NCI-H526 treated with DMSO at 0.1 percent for 48 hours (cell line): ENCODE measurements at places on chromosomes 5 and 9.
A peak's percentile ranks its signal among the peaks of the same experiment; 100 is the strongest.

GRCh38 chr9:129002992-129003391 lies 25.1 kb downstream of the SH3GLB2 start:
- DNase-seq: no peak

DNA sequence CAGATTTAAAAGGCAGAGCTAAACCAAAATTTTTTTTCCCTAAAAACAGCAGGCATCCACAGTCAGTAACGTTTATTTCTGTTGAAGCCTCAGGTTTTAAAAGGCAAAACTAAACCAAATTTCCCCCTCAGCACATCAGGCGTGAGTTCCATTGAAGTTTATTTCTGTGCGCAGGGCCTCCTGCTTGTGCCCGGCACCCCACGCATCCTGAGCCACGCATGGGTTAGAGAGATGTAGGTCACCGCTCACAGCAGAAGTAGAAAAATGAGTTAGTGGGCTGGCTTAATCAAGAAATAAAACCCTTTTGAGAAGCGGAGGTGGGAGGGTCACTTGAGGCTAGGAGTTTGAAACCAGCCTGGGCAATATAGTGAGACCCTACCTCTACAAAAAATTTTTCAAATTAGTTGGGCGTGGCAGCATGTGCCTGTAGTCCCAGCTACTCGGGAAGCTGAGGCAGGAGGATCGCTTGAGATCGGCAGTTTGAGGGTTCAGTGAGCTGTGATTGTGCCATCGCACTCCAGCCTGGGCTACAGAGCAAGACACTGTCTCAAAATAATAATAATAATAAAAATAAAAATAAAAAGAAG lies 75.6 kb upstream of the SPIN1 start:
- no peak for DNase-seq

- no peak for DNase-seq
These were observed 43.0 kb upstream of the GAS1 start for GRCh38 chr9:86990290-86990689.

DNA sequence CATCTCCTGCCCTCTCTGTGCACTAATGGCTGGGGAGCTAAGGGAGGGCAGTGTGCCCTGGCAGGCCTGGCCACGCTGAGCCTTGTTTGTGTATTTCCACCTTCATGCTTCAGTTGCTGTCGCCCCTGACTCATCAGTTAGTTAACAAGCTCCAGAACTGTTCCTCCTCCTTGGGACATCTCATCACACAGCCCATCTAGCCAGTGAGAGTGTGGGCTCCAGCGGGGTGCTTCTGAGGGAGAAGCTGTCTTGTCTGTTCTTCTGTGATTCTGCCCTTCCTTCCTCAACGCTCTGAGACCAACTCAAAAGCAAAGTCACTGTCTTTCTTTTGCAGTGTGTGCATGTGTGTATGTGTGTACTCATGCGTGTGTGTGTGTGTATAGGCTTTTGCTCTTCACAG lies 58.3 kb upstream of the CPEB4 start:
- DNase-seq: no peak

- DNase-seq: no peak
These were observed 4.7 kb upstream of the TGFBI start for GRCh38 chr5:136023958-136024541.

- no peak for DNase-seq
These were observed 31.1 kb downstream of the RASA1 start for GRCh38 chr5:87298692-87299362.

DNA sequence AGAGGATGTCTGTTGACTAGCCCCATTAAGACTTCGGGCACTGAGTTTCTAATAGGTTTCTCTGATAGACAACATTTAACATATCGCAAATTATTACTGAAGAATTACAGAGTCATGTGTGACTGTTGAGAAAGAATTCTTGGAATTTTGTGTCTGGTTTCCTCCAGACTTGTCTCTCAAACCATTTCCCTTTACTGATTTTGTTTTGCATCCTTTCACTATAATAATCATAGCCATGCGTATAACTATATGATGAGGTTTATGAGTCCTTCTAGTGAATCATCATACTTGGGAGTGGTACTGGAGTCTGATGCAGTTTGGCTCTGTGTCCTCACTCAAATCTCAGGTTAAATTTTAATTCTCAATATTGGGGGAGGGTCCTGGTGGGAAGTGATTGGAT lies 27.0 kb downstream of the ZNF169 start:
- DNase-seq: no peak

DNA sequence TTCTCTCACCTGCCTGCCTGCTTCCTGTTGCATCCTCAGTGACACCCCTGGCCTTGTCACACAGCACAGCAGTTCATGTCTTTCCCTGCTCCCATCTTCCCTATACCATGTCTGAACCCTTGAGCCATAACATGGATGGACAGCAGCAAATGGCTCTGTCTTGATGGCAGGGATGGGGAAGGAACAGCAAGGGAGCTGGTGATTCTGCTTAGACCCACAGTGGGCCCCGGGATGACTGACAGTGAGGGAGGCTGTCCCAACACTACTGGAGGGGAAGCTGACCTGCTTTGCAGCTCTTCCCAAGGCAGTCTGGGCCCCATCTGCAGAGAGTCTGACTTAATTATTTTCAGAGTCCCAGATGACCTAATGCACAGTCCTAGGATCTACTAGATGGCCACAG lies 48.2 kb downstream of the MARCHF3 start:
- DNase-seq: no peak

- DNase-seq: no peak
These were observed 358.9 kb downstream of the DEPDC1B start for GRCh38 chr5:60340965-60341471.

DNA sequence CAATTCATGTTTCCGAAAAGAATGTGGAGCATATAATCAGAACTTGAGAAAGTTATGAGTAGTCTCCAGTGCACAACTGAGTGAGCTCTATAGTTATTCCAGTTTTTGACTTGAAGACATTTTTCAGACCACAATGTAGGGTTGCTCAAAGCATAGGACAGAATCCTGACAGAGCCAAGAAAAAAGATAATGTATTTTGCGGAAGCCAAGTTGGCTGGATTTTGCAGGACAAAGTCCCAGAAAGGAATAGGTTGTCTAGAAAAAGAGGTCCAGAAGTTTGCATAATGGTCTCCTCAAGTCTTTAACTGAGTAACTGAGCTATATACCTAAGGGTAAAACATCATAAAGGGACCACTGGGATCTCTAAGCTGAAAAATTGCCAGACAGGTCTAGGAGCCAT lies 1028.0 kb downstream of the TAF11L14 start:
- DNase-seq: no peak

DNA sequence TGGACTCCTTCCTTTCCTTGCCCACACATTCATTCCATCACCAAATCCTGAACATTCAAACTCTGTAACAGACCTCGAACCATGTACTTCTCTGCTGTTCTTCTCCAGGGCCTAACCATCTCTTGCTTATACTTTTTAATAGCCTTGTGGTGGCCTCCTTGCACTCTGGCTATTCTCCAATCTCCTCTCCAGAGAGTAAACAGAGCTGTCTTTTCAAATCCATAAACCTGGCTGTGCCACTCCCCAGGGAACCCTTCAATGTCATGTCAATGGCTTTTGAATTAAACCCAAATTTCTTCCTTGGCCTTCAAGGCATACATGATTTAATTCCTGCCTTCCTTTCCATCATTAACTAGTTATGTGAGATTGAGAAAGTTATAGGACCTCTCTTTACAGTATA lies 277.6 kb upstream of the EFNA5 start:
- no peak for DNase-seq

DNA sequence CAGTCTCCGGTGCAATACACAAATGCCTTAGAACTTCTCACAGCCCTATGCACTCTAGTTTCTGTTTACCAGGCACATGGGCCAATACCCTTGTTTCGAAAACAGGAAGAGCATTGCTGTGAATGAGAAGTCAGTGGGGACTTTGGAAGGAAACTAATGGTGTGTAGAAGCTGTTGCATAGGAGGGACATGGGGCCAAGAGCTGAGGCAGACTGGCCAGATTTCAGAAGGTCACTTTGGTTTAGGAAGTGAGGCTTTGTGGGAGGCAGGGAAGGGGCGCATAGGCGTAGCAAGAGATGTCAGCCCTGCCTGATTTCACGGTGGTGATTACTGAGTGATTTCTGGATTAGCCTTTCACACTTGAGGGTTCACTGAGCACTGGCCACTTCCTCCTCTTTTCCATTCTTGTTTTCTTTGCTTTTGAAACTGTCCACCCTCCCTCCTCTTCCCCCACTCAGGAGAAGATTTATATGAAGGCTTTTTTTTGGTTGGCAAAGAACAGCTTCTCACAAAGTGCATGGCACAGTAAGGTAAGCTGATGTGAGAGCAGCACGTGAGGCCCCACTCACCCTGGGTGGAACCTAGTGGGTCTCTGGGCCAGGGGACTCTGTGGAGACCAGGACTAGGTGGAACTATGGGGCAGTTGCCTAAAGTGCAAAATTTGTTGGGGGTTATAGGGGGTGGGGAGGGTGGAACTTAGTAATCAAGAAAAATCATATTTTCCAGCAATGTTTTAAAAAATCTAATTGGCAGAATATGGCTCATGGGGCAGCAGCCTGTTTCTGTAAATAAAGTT lies 6.1 kb upstream of the TMEM252 start:
- DNase-seq: no peak

DNA sequence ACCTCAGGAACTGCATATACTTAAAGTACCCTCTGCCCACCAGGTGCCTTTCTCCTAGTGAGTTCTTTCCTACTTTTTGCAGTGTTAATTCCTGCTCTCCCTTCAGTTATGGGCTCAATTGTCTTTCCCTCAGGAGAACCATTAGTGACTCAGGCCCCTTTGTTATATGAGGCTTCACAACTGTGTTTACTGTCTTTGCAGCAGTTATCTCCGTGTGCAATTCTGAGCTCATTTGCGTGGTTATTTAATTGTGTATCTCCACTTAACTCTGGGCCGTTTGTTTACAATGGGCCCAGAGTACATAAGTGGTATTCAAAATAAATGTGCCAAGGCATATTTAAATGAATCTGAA lies 9.6 kb downstream of the FBXO38 start:
- peak; percentile 83 for DNase-seq

- DNase-seq: peak; percentile 55
These were observed 23.3 kb upstream of the UGT3A2 start for GRCh38 chr5:36089989-36090388.
